ENCODE measurements at places on chromosomes 2 and 18.

- no peak for DNase-seq
These were observed 30.1 kb upstream of the CCL20 start for GRCh38 chr2:227783404-227784138.

DNA sequence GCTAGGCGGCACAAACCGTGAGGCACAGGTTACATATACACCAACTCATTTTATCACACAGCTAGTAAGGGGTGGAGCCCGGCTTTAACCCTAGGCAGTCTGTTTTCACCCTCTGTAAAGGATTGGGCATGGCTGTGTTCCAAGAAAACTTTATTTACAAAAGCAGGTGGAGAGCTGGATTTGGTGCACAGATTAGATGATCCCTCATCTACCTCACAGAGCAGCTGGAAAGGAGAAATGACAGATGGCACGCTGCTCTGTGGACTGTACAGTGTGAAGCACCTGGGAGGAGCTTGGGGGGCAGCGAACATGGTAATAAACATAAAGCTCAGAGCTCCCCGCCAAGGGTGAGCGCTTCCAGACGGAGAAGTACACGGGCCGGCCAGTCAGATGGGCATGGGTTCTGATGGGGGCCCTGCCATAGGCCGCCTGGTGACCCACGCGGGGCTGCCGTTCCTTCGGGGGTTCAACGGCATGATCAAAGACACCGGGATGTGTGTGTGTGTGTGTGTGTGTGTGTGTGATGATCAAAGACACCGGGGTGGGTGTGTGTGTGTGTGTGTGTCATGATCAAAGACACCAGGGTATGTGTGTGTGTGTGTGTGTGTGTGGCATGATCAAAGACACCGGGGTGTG lies 862 bp upstream of the TMEM177 start:
- DNase-seq, result no peak

DNA sequence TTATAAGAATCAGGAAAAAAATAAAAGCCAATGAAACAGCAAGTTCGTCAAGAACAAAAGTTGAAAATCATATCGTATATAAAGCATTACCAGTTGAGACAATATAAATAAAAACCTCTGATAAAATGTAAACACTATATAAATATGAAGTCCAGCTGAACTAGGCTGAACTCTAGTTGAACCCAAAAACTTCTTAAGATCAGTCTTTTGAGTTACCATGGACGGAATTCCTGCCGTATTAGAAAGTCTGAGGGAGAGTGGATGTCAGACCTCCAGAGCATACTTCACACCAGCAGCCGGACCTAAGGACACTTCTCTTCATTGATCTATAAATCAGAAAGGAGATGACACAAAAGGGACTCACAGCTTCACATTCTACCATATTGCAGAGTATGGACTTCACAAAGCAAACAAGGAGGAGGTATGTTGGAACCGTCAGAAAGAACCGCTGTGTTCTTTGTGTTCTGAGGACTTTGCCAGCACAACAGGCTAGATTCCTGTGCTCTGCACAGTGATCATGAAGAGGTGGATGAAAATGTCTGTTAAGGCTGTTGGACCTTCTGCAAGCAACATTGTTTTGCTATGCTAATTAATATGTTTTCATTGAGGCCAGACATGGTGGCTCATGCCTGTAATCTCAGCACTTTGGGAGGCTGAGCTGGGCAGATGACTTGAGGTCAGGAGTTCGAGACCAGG lies 67.2 kb upstream of the SP5 start:
- DNase-seq, result no peak

- DNase-seq, result no peak
These were observed 439.4 kb downstream of the SPAG16 start for GRCh38 chr2:213723707-213724106.

- no peak for DNase-seq
These were observed 10.8 kb downstream of the NFE2L2 start for GRCh38 chr2:177253704-177254103.

DNA sequence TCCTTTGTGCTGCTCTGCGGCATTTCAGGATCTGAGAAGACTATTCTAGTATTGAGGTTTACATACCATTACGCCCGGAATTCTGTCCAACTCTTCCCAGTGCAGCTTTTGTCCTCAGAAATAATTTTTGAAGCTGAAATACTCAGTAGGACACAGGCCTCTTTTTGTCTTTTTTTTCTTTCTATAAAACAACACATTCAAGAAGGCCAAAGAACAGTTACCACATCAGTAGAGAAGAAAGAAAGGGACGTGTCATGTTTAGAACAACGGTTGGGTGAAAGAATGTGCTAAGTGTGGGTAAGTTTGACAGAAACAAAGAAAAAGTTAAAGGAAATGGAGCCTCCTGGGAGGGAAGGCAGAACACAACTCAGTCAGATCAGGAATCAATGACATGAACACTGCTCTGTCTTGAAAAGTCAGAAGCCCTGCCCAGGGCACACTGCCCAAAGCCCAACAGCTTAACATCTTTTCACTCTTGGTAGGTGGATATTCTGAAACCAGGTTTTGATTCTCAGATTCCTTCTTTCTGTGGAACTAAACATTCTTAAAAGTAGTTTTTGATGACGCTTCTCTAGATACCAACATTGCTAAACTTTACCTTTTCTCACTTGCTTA lies 198.6 kb upstream of the CWC22 start:
- DNase-seq, result no peak

DNA sequence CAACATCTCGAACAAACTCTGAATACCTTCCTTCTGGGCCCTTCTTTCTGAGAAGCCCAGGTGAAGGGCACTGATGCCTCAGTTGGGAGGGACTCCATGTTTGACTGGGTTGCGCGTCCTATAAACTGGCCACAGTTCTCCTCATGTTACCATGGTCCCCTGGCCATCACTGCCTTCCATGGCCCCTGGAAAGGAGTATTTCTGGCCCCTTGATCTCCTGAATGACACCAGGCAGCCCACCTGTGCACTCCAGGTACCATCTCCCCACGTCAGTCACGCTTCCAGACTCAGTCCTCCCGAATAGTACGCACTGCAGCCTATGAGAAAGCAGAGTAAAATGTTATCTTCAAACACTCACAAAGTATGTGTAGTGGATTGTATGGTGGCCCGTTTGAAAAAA lies 73.9 kb downstream of the ACKR3 start:
- DNase-seq, result no peak

DNA sequence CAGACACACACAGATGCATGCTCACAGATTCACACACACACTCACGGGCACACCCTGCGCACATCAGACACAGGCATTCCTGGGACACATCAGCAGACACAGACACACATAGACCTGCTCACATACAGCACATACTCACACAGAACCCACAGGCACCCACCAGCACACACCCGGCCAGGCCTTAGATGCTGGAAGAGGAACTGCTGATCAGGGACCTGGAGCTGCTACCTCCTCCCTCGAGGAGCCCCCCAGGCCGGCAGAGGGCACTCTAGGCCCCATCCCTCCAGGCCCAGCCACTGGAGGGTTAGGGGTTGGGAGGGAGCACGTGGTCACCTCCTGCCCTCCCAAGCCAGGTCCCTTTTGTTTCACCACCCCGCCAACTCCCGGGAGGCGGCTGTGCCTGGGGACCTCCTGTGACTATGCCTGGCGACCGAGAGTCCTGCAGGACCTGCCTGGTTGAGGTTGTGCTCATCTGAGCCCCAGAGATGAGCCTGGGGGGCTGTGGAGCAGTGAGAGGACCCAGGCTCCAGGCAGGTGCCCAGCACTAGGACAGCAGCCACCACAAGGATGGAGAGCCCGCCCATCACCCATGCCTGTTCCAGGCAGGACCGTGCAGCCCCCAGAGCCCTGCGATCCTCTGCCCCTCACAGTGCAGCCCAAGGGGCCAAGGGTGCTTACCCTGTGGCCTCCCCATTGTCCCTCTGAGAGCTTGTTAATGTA lies 21.0 kb upstream of the PTMA start:
- DNase-seq, result peak; percentile 79

- DNase-seq, result no peak
These were observed 127.3 kb upstream of the NYAP2 start for GRCh38 chr2:225272173-225272572.

DNA sequence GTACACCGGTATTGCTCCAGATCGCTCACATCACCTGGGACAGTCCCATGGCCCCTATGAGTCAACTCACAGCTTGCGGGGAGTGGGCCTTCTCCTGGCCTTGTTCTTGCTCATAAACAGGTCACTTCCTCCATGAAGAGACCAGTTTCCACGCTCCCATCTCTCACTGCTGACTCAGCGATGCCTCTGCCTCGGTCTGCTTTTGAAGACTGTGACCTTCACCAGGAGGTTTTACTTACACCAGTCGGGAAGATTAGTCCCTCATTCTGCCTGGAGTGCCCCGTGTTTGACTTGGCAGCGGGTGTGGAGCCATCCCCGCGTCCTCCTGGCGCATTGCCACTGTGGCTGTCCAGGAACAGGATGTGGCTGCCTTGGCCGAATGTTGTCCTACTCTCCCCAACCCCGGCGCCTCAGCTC lies 159.8 kb downstream of the RHBDD1 start:
- DNase-seq, result peak; percentile 77

- DNase-seq, result no peak
These were observed 3.1 kb downstream of the SLC14A1 start for GRCh38 chr18:45727068-45727467.

- no peak for DNase-seq
These were observed 96.8 kb downstream of the SPHKAP start for GRCh38 chr2:228084717-228085116.

- no peak for DNase-seq
These were observed 25.9 kb upstream of the GCC2 start for GRCh38 chr2:108423067-108423466.

DNA sequence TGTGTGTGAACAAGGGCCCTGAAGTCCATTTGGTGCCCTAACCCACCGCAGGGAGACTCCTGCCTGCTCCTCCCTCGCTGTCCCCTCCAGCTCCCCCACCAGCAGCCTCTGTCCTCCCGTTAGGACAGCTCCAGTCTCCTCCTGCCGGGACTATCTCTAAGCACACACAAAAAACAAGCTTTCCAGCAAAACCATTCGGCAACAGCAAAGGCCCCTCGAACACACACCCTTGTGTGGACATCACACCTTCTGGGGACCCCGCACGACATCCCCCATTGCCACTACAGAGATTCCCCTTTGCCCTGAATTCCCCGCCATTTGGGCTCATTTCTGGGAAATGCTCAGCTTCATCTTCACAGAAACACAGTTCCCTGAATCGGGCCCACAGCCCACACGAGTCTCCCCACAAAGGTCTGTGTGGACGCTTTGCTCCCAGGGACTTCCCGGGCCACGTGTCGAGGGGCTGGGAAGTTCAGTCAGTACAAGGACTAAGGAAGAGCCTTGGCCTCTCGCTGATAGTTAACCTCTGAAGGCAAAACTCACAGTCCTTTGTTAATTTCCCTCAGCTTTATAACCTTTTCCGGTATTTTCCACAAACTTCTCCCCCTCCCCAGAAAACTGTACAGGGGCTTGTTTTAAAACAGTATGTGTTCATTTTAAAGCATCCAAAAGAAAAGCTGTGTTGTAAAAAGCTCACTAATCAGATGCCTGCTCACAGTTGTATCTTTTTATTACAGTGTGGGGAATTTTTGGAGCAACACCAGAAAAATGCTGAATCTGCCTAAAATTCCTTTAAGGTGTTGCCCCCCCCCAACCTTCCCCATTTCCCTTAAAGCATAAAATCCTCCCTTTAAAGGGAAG lies 25.9 kb downstream of the SMAD7 start:
- peak; percentile 25 for DNase-seq

DNA sequence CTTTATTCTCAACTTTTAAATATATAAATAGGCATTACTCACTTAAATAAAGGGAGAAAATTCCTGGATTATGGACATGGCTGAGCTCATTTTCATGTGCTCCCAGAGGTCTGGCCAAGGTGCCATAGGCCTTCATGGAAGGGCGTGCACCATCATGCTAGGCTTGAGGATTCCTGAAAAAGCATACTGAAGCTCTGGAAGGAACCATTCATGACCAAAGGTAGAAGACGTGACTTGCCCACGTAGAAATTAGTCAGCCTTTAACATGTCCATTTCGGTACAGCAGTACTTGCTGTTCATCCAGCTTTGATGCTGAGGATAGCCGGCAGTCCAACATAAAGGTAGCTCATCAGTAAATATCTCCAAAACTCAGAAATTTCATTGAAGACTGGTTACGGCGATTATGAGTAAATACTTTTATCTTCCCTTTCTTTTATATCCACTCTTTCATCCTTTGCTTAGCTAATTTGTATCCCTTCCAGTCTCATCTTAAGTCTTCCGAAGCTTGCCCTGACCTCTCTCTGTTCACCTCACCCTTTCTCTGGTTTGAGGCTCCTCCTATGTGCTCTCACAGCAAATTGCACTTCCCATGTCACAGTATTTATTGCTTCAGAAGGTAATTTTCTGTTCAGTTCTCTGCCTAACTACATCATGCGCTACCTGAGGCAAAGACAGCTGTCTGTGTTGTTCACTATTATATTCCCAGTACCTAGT lies 32.3 kb upstream of the ASNSD1 start:
- no peak for DNase-seq

DNA sequence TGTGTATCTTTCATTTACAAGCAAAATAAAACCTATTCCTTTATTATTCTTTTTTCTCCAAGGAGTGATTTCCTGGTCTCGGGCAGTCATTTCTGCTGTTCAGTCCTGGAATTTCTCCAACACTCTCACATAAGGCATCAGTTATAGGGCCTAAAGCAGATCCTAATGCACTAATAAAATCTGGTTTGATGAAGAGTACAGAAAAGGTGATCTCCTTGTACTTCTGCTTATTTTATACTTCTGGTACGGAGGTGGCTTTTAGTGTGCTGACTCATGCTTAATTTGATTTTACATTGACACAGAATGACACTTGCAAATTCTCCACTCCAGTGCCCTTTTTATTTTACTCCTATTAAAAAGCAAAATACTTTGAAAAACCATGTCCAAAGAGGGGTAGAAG lies 157.4 kb downstream of the DOK6 start:
- no peak for DNase-seq

- DNase-seq, result no peak
These were observed 10.3 kb downstream of the AQP12A start for GRCh38 chr2:240701736-240702639.

GRCh38 chr18:27372386-27372785 lies 187.3 kb upstream of the CHST9 start:
- DNase-seq, result no peak

DNA sequence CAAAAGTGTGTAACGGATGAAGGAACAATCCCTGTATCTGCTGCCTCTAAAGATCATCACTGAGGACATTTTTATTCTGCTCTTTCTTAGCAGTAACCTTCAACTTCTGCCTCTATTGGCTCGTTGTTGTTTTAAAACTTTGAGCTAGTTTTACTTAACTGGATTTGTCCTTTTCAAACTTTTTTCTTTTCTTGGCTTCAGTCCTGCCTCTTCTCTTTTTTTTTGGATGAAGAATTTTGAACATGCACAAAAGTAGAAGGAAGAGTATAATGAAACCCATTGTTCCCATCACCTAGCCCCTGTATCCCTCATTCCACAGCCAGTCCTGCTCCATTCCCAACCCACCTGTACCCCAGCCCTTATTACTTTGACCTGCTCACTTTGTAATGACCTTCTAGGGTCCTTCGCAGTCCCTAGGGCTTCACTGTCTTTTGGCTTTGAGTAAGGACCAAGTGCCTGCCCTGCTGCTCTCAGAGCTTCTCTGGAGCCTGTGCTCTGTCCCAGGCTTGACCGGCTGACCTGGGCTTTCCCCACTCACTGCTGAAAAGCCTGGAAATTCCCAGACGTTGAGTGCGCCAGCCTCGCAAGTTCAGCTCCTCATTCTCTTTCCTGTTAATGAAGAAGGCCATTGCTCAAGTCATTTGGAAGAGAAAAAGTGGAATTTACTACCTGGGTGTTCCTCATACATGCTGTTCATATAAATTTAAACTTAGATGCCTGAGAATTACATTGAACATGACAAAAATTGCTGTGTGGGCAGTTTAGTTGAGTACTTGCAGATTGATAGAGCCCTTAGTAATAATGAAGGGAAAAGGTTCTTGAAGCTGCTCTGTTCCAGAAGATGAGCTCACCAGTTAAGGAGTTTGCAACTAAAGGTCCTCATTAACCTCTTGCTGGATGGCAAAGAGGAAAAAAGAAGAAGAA lies 149.3 kb upstream of the ALPP start:
- DNase-seq, result no peak

All from stimulated activated CD4-positive, alpha-beta T cell treated with anti-CD3 and anti-CD28 coated beads, Interleukin-15, amount 100 ng/mL, for 24 hours (primary cell).